Activated CD4-positive, alpha-beta T cell treated with anti-CD3 and anti-CD28 coated beads, Interleukin-2, amount 50 U/mL, for 48 hours (primary cell): ENCODE measurements at places on chromosomes 3 and 15.

GRCh38 chr3:159941038-159942000 is 47.3 kb upstream of the IL12A start:
- no peak for DNase-seq

DNA sequence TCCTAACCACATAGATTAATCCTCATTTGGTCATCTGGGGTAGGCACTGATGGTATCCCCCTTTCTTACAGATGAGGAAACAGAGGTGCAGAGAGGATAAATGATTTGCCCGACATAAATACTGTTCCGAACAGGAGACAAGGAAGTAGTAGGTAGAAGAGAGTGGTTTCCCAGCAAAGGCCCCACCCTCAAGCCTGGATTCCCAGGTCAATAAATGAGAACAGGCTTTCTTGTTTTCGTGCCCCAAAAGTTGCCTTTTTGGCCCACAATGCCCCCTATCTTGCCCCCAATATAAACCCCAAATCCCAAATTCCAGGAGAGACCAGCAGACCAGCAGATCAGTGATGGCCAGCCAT is 125.5 kb upstream of the PRR20G start:
- DNase-seq = no peak

GRCh38 chr3:188279502-188280335 is 125.8 kb downstream of the LPP start:
- no peak for DNase-seq

DNA sequence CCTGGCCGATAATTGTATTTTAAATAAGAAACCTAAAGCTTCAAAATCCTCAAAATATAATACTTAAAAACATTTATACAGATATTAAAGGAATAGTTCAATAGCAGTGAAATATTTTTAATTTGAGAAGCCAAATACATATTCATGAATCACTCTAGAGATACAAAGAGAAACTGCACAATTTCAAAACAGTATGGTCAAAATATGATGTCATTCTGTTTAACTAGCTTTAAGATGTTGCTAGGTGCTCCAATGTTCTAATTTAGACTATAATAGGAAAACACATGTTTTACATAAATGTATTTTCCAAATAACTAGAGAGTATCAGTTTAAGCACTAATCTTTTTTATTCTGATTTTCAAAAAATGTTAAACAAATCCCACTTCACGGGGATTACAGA is 10.3 kb upstream of the NRROS start:
- DNase-seq = no peak

- no peak for DNase-seq
Measured at GRCh38 chr15:53196788-53197187, 406.7 kb upstream of the ONECUT1 start.

DNA sequence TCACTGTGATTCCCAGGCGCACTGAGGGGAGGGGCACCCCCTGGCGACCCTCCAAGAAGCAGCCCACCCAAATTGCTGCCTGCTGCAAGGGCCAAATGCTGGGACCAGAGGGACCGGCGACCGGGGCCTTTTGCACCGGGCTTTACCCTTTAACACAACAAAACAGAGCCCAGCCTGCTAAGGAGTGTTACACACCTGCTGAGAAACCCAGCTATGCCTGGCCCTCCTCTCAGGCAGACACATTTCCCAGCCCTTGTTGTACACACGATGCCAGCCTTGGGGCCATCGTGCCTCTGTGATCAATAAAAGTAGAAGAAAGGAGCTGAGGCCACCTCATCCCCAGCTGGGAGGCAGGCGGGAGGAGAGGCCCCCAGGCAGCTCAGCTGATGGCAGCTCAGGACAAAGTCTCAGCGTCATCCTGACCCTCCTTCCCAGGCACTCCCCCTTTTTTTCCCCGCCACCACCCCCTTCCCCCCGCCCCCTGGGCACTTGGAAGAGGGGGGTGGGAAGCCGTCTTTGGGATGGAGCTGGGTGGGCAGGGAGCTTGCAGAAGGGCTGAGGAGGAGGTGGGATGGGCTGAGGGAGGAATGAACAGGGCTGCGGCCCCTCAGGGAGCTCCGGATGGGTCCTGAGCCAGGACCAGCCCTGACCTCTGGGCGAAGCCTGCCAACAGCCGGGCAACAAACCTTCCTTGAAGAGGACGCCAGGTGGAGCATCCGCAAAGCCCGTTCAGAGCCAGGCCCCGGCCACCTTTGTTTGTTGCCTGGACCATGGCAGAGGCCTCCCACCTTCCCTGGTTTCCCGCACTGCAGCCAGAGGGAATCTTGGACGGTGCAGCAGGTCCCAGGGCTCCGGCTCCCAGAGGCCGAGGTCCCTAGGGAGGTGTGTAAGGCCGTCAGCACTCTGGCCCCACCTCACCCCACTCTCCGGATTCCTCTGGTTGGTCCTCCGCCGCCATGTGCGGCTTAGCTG is 45.9 kb upstream of the SEC61A1 start:
- DNase-seq = no peak

GRCh38 chr3:18124501-18124900 is 300.6 kb downstream of the SATB1 start:
- no peak for DNase-seq

DNA sequence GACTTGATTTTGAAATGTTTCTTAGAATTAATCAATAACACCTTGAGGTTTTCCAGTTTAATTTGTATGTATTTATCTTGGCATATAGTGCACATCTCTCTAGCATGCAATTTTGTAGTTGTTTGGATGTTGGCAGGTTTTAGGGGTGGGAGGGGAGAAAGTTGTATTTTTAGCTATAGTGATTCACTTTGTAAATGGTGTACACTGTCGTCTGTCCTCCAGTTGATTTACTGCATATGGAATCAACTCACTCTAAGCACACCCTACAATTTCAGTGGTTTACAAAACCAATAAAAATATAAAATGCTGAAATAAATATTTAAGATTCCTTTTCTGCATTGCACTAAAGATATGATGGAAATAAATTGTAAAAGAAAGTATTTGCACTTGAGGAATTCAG is 199.1 kb downstream of the CDIN1 start:
- no peak for DNase-seq

- no peak for DNase-seq
Measured at GRCh38 chr3:42591811-42592210, 1.2 kb downstream of the SS18L2 start.

DNA sequence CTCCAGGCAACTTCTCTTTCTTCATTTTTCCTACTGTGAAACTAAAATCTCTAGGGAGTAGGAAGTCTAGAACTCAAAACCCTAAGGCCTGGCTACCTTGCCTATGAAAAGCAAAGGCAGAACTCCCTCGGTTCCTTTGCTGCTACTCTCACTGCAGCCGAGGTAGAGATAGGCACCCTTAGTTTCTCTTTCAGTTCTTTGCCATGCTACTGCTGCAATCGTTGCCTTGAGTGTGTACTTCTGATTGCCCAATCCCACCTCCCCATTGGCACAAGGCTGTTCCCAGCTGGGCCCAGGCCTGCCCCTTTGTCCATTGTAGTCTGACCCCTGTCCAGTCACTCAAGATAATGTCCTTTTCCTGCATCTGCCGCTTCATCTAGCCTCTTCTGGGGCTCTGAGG is 92.3 kb upstream of the MRPS22 start:
- no peak for DNase-seq

GRCh38 chr3:55690177-55690576 is 203.1 kb upstream of the WNT5A start:
- no peak for DNase-seq

DNA sequence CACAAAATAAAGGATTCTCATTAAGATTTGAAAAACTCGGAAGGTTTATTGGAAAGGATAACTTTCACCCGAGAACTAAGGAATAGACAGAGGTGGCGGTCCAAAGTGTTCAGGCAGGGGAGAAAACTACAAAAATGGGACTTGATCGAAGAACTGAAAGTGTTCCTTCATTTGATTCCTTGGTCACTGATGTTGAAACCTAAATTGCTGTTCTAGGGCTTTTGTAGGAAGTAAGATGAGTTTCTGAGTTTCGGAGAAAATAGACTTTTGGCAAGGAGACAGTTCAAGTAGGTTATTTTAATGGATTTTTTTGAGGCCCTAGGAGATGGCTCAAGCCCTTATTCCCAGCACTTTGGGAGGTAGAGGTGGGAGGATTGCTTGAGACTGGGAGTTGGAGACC is 1.4 kb downstream of the TRIP4 start:
- DNase-seq = no peak

DNA sequence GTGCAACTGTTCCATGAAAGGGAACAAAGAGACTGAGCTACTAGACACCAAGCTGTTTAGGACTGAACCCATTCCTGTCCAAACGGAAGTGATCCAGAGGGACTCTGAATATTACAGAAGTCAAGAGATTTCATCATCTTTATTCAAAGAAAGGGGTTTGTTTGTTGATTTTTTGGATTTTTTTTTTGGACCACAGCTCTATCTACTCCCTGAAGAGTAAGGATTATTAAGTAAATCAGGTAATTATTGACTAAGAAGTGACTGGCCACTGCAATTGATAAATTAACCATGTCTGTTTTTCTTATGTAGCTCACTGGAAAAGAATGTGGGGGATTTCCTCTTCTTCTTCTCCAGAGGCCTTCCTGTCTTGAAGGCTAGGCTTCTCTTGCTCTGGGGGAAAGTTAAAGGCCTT is 146.6 kb upstream of the TPM1 start:
- DNase-seq = no peak

DNA sequence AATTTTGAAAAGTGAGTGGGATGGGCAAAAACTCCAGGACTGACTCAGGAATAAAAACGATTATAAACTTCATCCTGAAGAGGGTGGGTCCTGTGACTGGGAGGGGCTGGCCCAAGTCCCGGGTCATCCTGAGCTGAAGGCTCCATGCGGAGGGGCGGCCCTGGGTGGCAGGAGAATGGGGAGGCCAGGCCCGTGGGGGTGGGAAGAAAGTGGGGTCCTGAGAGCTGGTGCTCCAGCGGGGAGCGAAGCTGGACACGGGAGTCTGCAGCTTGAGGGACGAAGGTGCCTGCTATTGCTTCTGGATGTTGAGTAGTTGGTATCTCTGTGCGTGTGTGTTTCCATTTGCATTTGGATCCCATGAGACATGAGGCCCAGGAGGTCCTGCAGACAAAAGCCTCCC is 4.7 kb upstream of the OCA2 start:
- DNase-seq = no peak

GRCh38 chr3:73927203-73927570 is 302.4 kb upstream of the PDZRN3 start:
- DNase-seq = no peak

DNA sequence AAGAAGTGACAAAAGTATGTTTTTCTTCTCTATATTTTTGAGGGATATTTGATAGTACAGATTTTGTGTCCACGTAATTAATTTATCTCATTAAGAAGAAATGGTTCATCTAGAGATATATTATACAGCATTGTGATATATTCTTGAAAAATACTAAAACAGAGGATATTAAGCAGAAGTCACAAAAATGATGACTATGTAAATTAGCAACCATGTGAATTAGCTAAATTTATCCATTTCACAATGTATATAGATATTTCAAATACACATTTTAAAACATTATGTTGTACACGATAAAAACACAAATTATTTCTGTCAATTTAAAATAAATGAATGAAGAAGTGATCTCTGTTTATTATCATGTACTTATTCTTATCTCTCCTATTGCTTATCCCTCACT is 989.5 kb downstream of the TUSC7 start:
- DNase-seq = no peak

GRCh38 chr3:85801955-85802354 is 843.2 kb downstream of the CADM2 start:
- no peak for DNase-seq

GRCh38 chr15:92053753-92054316 is 200.3 kb downstream of the SLCO3A1 start:
- DNase-seq = no peak

- no peak for DNase-seq
Measured at GRCh38 chr15:57595011-57595866, 3.5 kb downstream of the MYZAP start.

GRCh38 chr15:73892446-73893226 is 19.3 kb downstream of the TBC1D21 start:
- DNase-seq = no peak

GRCh38 chr15:74375303-74375693 is 7.9 kb upstream of the CYP11A1 start:
- peak; percentile 93 for DNase-seq

DNA sequence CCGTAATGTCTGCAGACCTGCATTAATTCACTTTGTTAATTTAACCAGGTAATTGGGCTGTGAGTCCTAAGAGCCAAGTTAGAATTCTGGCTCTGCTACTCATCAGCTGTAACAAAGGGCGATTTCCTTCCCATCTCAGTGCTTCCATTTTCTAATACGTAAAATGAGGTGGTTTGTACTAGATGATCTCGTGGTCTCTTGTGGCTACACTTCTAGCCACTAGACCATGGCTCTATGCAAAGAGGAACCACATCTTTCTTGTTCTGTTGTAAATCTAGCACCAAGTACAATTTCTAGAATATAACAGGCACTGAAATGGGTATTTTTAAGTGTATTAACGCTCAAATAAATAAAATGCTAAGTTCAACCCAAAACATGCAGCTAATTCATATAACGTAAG is 174.4 kb upstream of the THBS1 start:
- no peak for DNase-seq
